Regular cardiac myocyte (primary cell): ENCODE measurements at places on chromosomes 2 and 18. TPM values are rescaled to one million over a fixed set of nuclear protein-coding genes. Genes with fewer than 3 reads are reported as not detected.

MERTK gene
- 0.19 and 1.7 TPM in 2 replicates for total RNA-seq

SIX3 gene
- total RNA-seq = not detected in 2 replicates

IL18RAP gene
- total RNA-seq = not detected in 2 replicates

FAM237A gene
- not detected in 2 replicates for total RNA-seq

MDH1B gene
- 0.38 and 0.56 TPM in 2 replicates for total RNA-seq

SERPINB3 gene
- not detected in 2 replicates for total RNA-seq

UBR3 gene
- 44.9 and 45.7 TPM in 2 replicates for total RNA-seq

VWC2L gene
- total RNA-seq = not detected in 2 replicates

ACKR3 gene
- 0.58 and 5.4 TPM in 2 replicates for total RNA-seq

AKAIN1 gene
- 0.56 TPM in 1 of 2 replicates, not detected in the other for total RNA-seq

MYCN gene
- 0.28 TPM in 1 of 2 replicates, not detected in the other for total RNA-seq

CD28 gene
- under 0.01 TPM in 1 of 2 replicates, not detected in the other for total RNA-seq

SYT4 gene
- total RNA-seq = not detected in 2 replicates

CASP10 gene
- total RNA-seq = 6.1 and 8.2 TPM in 2 replicates

ARPC2 gene
- 299 and 544 TPM in 2 replicates for total RNA-seq

AQP4 gene
- total RNA-seq = under 0.01 TPM in 1 of 2 replicates, not detected in the other

ANKRD30B gene
- total RNA-seq = 0.96 and 4.5 TPM in 2 replicates

CFAP210 gene
- total RNA-seq = under 0.01 TPM in 1 of 2 replicates, not detected in the other

BCL2 gene
- total RNA-seq = 1.5 and 3.1 TPM in 2 replicates

BOLL gene
- total RNA-seq = not detected in 2 replicates

FASTKD2 gene
- 50.5 and 56.4 TPM in 2 replicates for total RNA-seq

LAMA1 gene
- 37.4 and 91.6 TPM in 2 replicates for total RNA-seq

MARCO gene
- not detected in 2 replicates for total RNA-seq

FMNL2 gene
- total RNA-seq = 17.6 and 30.7 TPM in 2 replicates

MROH2A gene
- not detected in 2 replicates for total RNA-seq

SERPINB4 gene
- total RNA-seq = not detected in 2 replicates
